ENCODE measurements at places on chromosomes 7 and 10. TPM values are rescaled to one million over a fixed set of nuclear protein-coding genes. Genes with fewer than 3 reads are reported as not detected.

Gene KAZALD1
- 1.7 TPM for total RNA-seq

Gene RBP3
- not detected for total RNA-seq

Gene TAS2R3
- total RNA-seq, result 3.0 TPM

Gene EBLN1
- not detected for total RNA-seq

Gene CASP2
- 14.5 TPM for total RNA-seq

Gene METTL27
- not detected for total RNA-seq

Gene BUB3
- 85.0 TPM for total RNA-seq

Gene TBC1D12
- total RNA-seq, result 16.9 TPM

Gene FAM204A
- total RNA-seq, result 25.4 TPM

Gene ASB10
- not detected for total RNA-seq

Gene CACNB2
- 7.8 TPM for total RNA-seq

Gene FKBP9
- 89.2 TPM for total RNA-seq

Gene FGF8
- 1.0 TPM for total RNA-seq

Gene HTRA1
- 402 TPM for total RNA-seq

Gene ADAM8
- total RNA-seq, result 5.1 TPM

Gene COMTD1
- total RNA-seq, result 30.6 TPM

Gene GNGT1
- total RNA-seq, result not detected

Gene SLC26A3
- total RNA-seq, result not detected

Gene GPC2
- not detected for total RNA-seq

Gene GIMAP1
- 7.4 TPM for total RNA-seq

Gene FFAR4
- 3.0 TPM for total RNA-seq

Gene AMPH
- total RNA-seq, result 15.9 TPM

Gene POLR3A
- total RNA-seq, result 15.0 TPM

Gene SLC25A13
- 24.4 TPM for total RNA-seq

Gene SPDYE6
- total RNA-seq, result not detected

Gene HHEX
- 20.0 TPM for total RNA-seq

Gene ANXA8L1
- total RNA-seq, result 109 TPM

Gene NEUROD6
- total RNA-seq, result not detected

Gene CPA2
- not detected for total RNA-seq

Gene TBL2
- total RNA-seq, result 45.9 TPM

Gene ADAM12
- total RNA-seq, result 13.2 TPM

Gene SKIDA1
- 0.36 TPM for total RNA-seq

Gene MASTL
- total RNA-seq, result 20.2 TPM

Gene TMEM120A
- total RNA-seq, result 104 TPM

Data from omental fat pad (tissue), 4 donors.